Hematopoietic multipotent progenitor cell treated with erythropoietin and hydrocortisone succinate and interleukin-3 and kit ligand, for 8 days (in vitro differentiated cells): ENCODE measurements at places on chromosomes 4 and X.

DNA sequence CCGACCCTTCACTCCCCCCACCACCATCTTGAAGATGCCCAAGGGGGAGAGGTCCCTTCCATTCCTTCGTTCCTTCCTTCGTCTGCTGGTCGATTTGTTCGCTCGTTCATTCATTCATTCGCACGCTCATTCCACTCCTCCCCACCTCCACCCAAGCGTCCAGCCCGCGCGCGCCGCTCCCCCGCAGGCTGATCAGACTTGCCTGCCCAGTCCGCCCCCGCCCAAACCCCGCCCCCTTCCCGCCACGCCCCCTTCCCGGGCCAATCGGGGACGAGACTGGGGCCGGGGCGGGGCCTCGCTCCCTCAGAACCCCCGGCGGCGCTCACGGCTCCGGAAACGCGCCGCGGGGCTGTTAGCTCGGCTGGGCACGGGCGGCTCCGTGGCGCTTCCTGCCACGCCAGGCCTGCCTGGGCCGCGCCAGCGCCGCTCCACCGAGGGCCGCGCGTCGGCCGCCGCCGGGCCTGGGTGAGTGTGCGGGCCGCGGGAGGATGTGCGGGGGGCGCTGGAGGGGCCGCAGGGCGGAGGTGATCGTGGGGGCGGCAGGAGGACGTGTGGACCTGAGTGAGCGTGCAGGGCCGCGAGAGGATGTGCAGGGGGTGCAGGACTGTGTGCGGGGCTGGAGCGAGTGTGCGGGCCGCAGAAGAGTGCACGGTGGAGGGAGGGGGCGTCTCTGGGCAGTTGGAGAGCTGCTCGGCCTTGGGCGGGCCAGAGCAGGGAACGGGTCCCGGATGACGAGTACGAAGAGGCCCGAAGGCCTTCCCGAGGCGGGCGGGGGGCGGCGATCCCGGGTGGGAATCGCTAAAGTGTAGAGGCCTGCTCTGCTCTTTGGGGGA lies at the start of gene ZNF275:
Gene ZNF275, plus strand, starts transcription at position 333 of the 833 bp plus-strand sequence. CDS start 2,527 bp downstream, outside the sequence.
- DNase-seq: peak; percentile 78

DNA sequence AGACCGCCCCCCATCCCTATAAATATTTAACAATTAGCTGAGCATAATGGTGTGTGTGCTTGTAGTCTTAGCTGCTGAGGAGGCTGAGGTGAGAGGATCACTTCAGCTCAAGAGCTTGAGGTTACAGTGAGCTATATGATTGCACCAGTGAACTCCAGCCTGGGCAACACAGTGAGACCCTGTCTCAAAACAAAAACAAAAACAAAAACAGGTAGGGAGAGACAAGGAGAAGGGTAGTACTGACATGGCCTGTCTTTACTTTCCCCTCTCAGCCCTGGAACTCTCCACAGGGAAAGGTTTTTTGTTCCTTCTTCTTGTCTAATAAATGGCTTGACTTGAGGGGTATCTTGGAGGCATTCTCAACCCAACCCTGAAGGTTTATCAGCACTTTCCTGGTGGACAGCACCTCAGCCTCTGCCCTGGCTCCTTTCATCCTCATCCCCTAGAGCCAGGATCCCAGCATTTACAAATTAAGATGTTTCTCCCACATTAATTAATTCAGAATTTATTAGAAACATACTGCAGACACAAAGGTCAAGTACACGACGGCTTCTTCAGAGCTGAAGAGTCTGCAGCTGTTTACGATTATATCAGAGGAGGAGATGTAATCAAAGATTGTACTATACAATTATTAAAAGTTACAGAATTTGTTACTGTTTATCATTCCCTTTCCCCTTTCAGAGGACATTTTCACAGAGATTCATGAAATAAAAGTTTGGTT lies 131.8 kb downstream of the AFF1 start:
- DNase-seq: no peak

DNA sequence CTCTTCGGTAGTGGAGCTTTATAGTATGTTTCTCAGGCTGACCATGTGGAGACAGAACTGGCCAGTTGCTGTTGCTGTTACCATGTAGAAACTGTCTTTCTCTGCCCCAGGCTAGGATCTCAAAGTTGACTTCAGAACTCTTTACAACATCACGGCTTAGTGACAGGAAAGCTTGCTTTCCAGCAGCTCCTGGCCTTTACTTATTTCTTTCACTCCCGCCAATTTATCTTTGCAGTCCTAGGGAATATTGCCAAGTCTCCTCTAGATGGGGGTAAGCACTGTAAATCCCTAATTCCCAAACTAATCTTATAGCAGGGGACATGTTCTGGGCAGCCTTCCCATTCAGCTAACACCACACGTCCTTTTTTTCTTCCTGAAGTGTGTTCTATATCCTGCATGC lies 631.6 kb downstream of the SPRY1 start:
- no peak for DNase-seq

- DNase-seq: no peak
Observed at GRCh38 chrX:133085785-133086184, 11.1 kb downstream of the USP26 start.

DNA sequence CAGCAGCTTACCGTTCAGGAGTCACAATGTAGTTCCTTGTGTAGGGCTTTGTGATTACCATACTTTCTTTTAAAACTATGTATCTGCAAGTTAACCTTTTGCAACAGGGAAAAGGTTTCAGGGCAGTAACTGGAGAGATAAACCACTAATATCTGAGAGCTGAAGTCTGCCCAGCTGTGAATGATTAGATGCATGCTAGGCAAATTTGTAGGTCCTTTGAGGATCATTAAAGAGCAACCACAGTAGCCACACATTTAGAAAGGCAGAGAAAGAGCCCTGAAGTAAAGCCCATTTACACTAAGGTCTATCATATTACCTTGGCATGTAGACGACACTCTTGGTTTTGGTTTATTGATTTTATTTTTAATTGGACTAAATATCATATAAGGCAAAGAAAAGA lies 60.0 kb downstream of the ATP8A1 start:
- DNase-seq: no peak

- no peak for DNase-seq
Observed at GRCh38 chr4:88792821-88793220, 95.2 kb upstream of the NAP1L5 start.

GRCh38 chrX:56793521-56794320 lies 64.7 kb downstream of the NBDY start:
- DNase-seq: no peak
